GOT3 (cell line): ENCODE measurements at places on chromosomes 12 and 14.

- DNase-seq: no peak
Observed at GRCh38 chr14:103340480-103341212, 6.6 kb downstream of the EIF5 start.

- DNase-seq: no peak
Observed at GRCh38 chr12:47610686-47611252, 95.1 kb downstream of the RPAP3 start.

GRCh38 chr12:102024765-102025164 lies 37.0 kb downstream of the WASHC3 start:
- no peak for DNase-seq

- no peak for DNase-seq
Observed at GRCh38 chr12:63354969-63355368, 204.0 kb upstream of the AVPR1A start.

DNA sequence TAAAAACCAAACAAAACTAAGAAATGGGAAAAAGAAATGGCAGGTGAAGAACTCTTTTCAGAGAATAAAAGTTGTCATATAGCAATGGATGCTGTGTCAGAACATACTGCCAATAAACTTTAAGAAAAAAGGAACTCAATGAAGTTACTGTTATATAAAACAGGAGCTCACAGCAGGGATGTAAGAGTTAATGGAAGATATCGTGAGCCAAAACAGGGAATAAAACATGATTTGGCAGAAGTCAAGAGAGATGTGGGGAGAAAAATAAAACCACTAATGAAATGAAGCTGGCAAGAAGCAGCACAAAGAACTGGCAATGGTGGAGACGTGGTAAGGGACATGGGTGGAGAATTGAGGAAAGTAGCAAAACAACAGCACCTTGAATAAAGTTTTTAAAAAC lies 61.0 kb downstream of the TAOK3 start:
- DNase-seq: no peak
